ENCODE measurements at places on chromosomes 2 and 18.

GRCh38 chr2:212528106-212528856 lies 10.3 kb downstream of the ERBB4 start:
- no peak for DNase-seq

DNA sequence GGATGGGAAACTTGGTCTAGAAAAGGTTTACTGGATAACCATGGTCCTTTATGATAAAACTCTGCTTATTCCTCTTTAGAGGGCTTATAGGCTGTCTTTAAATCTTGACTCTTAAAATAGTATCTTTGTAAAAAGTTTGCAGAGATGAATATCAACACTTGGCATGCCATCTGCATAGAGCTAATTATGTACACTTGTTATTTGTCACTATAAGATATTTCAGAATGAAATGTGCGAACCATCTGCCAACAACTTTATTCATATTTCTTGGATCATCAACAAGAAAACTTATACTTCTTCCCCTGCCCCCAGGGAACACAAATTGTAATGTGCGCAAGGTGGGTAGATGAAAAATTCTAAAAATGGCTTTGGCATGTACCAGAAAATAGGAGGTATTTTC lies 653.0 kb upstream of the CHAC2 start:
- no peak for DNase-seq

DNA sequence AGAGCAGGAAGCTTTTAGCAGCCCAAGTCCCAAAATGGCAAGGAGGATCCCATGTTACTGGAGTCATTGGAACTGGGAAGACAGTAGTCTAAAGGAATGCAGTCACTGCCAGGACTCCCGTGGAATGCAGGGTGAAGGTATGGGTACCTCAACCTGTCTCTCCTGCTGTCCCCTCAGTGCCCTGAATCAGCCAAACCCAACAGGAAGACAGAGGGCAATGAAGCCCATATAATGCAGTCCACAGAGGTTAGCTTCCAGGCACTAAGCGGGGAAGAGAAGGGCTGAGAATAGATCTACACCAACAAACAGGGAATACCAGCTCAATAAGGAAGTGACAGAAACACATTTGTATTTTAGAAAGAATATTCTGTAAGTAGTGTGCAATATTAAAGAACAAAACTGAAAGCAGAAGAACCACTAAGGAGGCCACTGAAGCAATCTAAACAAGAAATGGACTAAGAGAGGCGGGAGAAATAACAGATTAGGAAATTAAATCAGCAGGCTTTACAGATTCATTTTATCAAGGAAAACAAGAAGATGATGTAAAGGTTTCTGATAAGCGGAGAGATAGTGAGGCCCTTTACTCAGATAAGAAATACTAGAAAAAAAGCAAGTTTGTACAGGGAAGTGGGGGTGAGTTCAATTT lies 8.3 kb downstream of the NEMP2 start:
- no peak for DNase-seq

- DNase-seq = no peak
These were observed 12.2 kb downstream of the PKDCC start for GRCh38 chr2:42060028-42060427.

GRCh38 chr2:67572721-67573435 lies 175.7 kb downstream of the ETAA1 start:
- DNase-seq = peak; percentile 39

DNA sequence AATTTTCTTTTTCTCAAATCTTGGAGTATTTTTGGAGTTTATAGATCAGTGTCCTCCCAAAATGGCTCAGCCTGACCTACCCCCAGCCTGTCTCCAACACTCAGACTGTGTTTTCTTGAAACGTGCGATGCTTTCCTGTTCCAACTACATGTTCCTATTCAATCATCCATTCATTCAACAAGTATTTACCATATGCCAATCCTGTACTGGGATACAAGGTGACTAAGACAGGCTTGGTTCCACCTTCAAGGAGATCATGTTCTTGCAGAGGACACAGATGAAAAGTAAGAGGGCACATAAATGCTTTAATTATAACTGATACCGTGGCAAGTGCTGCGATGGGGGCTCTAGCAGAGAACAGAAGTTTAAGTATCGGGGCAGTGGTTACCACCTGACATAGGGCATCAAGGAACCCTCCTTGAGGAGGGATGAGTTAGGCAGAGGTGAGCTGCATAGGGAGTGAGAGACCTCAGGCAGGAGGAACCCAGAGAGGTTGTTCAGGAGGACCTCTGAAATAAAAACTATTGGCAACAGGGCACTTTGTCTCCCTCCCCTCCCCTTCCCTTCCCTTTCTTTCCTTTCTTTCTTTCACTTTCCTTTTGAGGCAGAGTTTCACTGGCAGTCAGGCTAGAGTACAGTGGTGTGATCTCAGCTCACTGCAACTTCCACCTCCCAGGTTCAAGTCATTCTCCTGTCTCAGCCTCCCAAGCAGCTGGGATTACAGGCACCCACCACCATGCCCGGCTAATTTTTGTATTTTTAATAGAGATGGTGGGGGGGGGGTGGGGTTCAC lies 469.0 kb downstream of the EPHA4 start:
- peak; percentile 14 for DNase-seq
